ENCODE measurements at places on chromosomes 13 and 19. TPM values are rescaled to one million over a fixed set of nuclear protein-coding genes. Genes with fewer than 3 reads are reported as not detected.

The ZNF229 gene
- 6.9 TPM for total RNA-seq

The ZNF681 gene
- 3.3 TPM for total RNA-seq

The BCL2L12 gene
- 20.8 TPM for total RNA-seq

The CYP4F2 gene
- total RNA-seq: 8.6 TPM

The LENG1 gene
- total RNA-seq: 7.5 TPM

The IZUMO4 gene
- total RNA-seq: 2.2 TPM

The KIR2DL3 gene
- not detected for total RNA-seq

The OR7D2 gene
- not detected for total RNA-seq

The HSD17B14 gene
- total RNA-seq: 10.1 TPM

The PRMT1 gene
- 94.8 TPM for total RNA-seq

The FXYD1 gene
- total RNA-seq: 15.4 TPM

The ZNF440 gene
- 36.9 TPM for total RNA-seq

The DKKL1 gene
- 0.44 TPM for total RNA-seq

The KLK3 gene
- total RNA-seq: 9.0 TPM

The TEX101 gene
- not detected for total RNA-seq

The CRLF1 gene
- total RNA-seq: 6.6 TPM

The METTL21C gene
- not detected for total RNA-seq

The SPC24 gene
- 3.8 TPM for total RNA-seq

The S1PR5 gene
- total RNA-seq: 0.31 TPM

The ABCA7 gene
- 25.6 TPM for total RNA-seq

The FFAR1 gene
- total RNA-seq: not detected

The DHX34 gene
- total RNA-seq: 11.0 TPM

The ASF1B gene
- total RNA-seq: 21.7 TPM

The CRYL1 gene
- 49.2 TPM for total RNA-seq

The PODNL1 gene
- 3.4 TPM for total RNA-seq

The NPAS1 gene
- total RNA-seq: not detected
